ENCODE measurements at places on chromosomes 6 and 20.

DNA sequence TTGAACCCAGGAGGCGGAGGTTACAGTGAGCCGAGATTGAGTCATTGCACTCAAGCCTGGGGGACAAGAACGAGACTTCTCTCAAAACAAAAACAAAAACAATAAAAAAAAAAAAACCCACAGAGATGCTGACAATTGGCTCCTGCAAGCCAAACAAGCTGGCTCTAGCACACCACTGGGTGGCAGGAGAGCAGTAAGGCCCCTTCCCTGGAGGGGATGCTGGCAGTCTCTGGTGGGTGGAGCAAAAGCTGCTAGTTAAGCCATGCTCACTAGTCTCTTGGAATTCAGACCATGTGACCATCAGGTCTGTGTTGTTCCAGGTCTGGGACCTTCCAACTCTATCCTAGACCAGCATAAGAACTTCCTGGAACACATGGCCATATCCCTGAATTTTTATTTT lies 18.9 kb upstream of the DSN1 start:
- ATAC-seq = no peak

- ATAC-seq = no peak
Observed at GRCh38 chr20:24747881-24748595, 201.0 kb upstream of the CST7 start.

DNA sequence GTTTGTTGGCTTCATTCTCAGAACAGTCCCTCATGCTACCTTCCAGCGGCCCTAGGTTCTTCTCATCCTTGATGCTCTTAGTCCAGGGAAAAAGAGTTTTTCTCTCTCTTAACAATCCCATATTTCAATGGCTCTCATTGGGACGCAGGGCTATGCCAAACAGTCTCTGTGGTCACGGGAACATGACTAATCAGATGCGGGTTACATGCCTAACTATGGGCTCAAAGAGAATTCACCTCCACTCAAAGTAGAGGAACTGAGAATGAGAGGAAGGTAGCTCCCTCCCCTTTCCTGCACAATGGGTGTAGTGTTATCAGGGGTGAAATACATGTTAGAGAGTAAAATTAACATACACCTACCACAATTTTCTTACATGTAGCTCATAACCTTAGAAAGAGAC lies 18.1 kb upstream of the ATRN start:
- peak; percentile 69 for ATAC-seq

GRCh38 chr6:1773700-1774099 lies 164.0 kb downstream of the FOXC1 start:
- no peak for ATAC-seq

GRCh38 chr20:57043091-57043490 lies 223.3 kb downstream of the BMP7 start:
- no peak for ATAC-seq

DNA sequence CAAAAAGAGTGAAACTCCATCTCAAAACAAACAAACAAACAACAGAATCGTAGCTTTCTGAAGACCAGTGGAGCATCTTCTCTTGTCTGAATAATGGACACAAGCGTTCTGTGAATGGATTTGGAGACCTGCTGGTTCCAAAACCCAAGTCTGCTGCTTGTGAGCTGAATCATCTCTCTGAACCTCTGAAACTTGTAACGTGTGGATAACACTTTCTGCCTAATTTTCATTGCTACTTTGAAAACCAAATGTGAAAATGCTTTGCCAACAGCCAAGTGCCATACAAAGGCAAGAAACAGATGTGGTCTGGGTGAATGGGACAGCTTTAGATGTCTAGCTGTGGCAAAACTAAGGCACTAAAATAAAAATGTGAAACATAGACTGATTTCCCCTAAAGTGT lies 44.3 kb downstream of the PHACTR1 start:
- ATAC-seq = no peak

DNA sequence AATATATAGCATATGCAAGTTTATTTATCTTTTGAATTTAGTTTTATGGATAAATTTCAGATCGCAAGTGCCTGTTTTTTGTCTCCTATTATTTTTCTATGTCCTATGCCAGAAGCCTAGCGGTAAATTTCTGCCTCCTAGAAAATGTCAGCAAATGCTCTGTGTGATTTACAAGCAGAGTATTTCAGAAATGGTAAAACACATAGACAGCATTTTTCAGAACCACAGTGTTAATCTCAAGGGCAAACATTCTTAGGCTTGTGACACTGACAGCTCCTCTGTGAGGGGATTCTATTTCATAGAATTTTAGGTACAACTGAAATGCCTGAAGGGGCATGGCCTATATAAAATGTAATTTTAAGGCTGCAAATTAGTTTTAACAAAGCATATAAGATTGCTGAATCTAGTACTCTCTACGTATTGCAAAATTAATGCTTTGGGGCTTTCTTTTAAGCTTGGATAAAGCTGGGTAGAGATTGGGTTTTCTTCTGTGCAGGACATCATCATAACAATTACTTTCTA lies 89.9 kb upstream of the PTCHD4 start:
- ATAC-seq = no peak

- no peak for ATAC-seq
Observed at GRCh38 chr6:157981132-157981394, 600 bp upstream of the SYNJ2 start.
